ENCODE measurements at places on chromosomes 4 and X.

- no peak for DNase-seq
Observed at GRCh38 chrX:17977696-17978095, 116.6 kb upstream of the RAI2 start.

DNA sequence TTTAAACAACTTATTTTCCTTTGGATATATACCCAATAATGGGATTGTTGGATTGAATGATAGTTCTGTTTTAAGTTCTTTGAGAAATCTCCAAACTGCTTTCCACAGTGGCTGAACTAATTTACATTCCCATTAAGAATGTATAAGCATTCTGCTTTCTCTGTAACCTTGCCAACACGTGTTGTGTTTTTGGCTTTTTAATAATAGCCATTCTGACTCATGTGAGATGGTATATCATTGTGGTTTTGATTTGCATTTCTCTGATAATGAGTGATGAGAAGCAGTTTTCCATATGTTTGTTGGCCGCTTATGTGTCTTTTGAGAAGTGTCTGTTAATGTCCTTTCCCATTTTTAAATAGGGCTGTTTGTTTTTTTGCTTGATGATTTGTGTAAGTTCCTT is 155.6 kb upstream of the PITX2 start:
- DNase-seq: no peak

GRCh38 chrX:134718966-134719317 is 60.7 kb upstream of the PLAC1 start:
- no peak for DNase-seq

GRCh38 chr4:14627038-14627437 is 375.2 kb upstream of the CPEB2 start:
- no peak for DNase-seq

Data from pons (tissue), 1 donor.